ENCODE measurements at places on chromosomes 5 and 9.

- DNase-seq: no peak
These were observed 15.1 kb downstream of the SLCO6A1 start for GRCh38 chr5:102483736-102484135.

DNA sequence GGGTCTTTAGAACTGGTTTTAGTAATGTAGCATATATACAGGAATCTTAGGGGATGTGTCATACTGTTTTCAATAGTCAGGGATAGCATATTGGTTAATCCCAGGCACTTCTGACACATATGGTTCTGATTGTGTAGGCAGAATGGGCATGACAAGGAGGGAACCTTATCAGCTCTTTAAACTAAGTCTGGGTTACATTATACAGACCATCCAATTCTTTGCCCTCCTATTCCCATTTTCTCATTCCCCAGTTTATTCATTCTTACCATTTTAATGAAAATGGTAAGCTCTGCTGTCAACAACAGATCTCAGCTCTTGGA, 85.1 kb downstream of the NDUFAF2 start:
- no peak for DNase-seq

DNA sequence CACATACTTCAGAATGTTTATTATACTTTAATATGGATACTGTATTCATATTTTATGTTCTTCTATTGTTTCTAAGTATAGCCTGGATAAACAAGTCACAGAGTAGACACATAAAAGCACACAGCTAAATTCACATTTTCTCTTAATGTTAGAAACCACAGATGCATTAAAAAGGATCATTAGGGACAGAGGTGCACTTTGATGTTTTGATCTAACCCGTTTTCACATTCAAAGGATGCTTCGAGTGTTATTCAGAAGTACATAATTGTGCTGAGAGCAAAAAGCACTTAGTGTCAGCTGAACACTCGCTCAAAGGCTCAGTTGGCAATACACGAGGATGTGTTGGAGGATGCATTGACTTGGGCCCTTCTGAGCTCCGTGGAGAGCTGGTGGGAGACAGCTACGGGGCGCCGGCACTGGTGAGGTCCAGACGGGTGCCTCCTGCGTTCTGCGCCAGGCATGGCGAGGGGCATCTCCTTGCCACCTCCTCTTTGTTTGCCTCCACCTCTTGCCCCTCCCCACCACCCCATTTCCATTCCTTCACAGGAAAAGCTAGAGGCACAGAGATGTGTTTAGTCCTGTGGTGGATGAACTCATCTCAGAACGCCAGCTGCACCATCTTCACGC, 35.5 kb downstream of the MED10 start:
- DNase-seq: no peak

- no peak for DNase-seq
These were observed 654.5 kb downstream of the CETN3 start for GRCh38 chr5:89755024-89755423.
